Stimulated activated CD4-positive, alpha-beta T cell treated with anti-CD3 and anti-CD28 coated beads, Interleukin-1b, Interleukin-23, amount 100 ng/mL, for 24 hours (primary cell): ENCODE measurements at places on chromosomes 2 and 18.
A peak's percentile ranks its signal among the peaks of the same experiment; 100 is the strongest.

GRCh38 chr2:53896864-53897263, 37.1 kb upstream of the GPR75 start:
- no peak for DNase-seq

GRCh38 chr2:44938287-44939105, 3.0 kb upstream of the SIX3 start:
- DNase-seq = no peak

GRCh38 chr2:239586651-239587310, 186.0 kb upstream of the HDAC4 start:
- DNase-seq = no peak

DNA sequence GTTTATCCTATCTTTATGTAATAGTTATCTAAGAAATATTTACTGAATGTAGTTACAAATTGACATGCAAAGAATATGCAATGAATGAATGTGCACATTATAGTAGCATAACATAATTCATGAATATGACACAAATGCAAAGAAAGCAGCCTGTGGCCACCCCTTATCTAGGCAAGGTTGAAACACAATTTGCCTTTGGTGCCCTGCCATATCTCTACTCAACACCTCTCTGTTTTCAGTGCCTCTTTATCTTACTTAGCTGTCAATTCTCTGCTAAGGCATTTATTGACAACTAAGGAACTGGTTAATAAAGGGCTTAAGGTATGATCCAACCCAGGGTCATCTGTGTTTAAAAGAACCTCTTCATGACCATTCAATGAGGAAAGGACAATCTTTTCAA, 18.9 kb downstream of the REV1 start:
- DNase-seq = no peak

DNA sequence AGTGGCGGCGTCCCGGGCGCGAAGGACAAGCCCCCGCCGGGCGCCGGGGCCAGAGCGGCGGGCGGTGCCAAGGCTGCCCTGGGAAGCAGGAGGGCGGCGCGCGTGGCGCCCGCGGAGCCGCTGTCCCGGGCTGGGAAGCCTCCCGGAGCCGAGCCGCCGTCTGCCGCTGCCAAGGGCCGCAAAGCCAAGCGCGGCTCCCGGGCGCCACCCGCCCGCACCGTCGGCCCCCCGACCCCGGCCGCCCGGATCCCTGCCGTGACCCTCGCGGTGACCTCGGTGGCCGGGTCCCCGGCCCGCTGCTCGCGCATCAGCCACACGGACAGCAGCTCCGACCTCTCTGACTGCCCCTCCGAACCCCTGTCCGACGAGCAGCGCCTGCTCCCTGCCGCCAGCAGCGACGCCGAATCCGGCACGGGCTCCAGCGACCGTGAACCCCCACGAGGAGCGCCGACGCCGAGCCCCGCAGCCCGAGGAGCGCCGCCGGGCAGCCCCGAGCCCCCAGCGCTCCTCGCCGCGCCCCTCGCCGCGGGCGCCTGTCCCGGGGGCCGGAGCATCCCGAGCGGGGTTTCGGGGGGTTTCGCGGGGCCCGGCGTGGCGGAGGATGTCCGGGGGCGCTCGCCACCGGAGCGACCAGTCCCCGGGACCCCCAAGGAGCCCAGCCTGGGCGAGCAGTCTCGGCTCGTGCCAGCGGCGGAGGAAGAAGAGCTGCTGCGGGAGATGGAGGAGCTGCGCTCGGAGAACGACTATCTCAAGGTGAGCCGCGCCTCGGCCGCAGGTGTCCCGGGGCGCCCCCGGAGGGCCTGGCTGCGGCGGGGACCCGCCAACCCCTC, 820 bp downstream of the MTCL1 start:
- DNase-seq = no peak

DNA sequence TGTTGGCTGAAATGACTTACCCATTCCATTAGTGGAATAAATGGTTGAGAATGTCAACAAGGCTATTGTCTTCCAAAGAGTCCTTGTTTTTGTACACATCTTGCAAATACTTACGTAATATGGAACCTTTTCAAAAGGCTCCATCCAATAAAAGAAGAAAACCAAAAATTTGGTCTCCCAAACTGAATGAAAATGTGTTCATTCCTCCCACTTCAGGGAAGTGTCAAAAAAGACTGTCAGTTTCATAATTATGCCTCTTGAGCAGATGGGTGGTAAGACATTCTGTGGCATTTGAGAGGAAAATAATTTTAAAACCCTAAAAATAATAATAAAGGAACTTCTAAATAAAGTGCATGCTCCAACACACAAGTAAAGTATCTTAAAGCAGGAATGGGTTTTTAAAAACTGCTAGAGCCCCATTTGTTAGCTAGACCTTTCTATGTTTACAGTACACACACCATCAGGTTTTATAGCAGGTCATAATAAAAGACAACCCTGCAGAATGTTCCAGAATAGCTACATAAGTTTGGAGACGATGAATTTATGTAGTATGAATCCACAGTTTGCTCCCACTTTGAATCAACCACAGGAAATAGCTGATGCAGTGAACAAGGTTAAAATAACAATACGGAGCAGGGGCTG, 843.7 kb downstream of the LRRTM4 start:
- no peak for DNase-seq

GRCh38 chr18:36031903-36032302, 35.5 kb downstream of the RPRD1A start:
- no peak for DNase-seq

- no peak for DNase-seq
These were observed 1027.1 kb downstream of the TMEM182 start for GRCh38 chr2:103788951-103789350.

GRCh38 chr2:206989311-206989710, 50.0 kb downstream of the CPO start:
- no peak for DNase-seq

DNA sequence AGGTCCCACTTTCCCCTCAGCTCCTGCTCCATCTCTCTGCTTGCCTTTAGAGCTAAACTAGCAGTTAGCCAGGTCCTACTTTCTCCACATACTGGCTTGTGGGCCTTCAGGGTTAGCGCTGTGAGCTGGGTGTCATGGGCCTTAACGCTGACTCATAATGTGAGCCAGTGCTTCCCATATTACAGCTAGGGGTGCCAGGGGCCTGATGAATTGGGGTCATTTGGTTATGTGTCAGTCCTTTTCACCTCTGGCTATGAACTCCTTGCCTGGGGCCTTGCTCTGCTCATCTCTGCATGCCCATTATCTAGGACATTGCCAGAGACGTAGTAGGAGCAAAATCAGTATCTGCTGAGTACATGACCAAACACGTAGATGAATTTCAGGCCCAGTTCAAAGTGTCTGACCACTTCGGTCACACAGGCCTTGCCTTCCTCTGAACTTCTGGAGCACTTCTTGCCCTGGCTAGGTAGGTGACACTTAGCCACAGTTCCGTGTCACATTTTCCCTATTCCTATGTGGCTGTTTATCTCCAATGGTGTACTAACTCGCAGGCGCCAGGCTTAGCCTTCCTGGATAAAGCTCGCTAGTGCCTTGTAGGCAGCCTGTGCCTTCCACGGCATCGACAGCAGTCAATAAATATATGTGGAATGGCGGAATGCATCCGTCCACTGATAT, 103.2 kb upstream of the SIX3 start:
- no peak for DNase-seq

GRCh38 chr2:138490673-138491494, 10.7 kb upstream of the SPOPL start:
- DNase-seq = no peak

- no peak for DNase-seq
These were observed 89.8 kb downstream of the LDLRAD4 start for GRCh38 chr18:13308369-13308768.

DNA sequence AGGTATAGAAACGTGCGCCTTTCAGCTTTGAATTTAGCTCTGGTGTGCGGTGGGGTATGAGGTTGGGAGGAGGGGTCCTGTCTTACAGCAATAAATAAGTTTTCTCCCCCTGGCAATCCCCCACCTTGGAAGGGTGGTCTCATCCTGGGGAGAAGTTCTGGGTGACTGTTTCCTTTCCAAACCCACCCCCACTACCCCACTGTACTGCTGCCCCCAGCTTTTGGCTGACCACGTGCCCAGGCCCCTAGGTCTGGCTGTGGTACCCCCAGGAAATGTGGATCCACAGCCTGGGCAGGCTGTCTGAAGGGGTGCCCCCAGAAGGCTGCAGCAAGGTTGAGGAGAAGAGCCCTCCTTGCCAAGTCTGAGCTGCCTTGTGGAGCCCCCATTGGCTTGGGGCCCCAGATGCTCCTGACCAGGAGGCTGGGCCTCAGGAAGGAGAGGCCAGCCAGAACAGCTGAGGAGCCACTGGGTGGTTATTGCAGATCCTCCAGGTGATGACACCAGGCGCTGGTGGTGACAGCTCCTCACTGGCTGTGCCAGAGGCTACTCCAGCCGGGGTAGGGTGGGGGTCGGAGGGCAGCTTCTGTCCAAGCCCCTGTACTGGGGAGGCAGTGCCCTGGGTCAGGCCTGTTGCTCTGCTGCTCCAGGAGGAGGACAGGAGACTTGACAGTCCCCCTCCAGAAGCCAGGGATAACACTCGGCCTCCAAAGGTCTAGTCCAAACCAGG, 24.2 kb downstream of the CCT7 start:
- no peak for DNase-seq

- no peak for DNase-seq
These were observed 144.3 kb upstream of the DAPL1 start for GRCh38 chr2:158650646-158651357.

DNA sequence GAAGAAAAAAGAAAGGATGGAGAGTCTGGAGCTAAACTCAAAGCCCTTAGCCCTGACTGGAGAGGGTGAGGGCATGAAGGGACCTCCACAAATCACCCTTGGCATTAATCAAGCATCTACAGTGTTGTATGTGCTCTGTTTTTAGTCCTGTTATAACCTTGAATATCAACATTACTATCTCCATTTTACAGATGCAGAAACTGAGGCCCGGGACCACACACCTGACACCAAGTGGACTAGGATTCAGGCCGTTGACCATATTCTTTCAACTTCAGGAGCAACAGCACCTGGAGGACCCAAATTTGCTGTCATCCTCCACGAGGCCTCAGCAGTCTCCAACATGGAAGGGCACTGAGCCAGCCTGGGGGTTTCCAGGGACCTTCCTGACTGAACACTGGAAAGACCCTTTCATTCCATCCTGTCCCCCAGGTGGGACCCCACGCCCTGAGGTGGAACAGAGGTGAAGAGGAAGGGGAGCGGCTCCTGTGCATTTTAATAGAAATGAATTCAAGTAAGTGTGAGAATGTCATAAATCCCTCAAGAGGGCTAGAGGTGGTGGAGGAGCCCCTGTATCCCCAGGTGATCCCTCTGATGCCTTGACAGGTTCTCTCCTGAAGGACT, 41.0 kb downstream of the SERTAD2 start:
- no peak for DNase-seq

DNA sequence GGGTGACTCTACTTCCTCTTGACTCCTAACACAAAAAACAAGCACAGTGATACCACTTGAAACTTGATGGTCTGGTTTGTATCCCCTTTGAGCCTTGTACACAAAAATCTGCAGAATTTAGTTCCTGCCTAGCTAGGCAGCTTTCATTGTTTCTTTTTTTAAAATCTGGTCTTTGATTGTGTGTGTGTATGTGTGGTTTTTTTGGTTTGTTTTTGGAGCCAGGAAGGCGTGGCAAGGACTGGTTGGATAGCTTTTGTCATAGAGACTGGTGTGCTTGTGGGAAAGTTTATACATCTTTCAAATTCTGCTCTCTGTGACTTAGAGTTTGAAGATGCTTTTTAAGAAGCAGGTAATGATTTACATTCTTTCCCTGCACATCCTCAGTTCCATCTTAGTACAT, 127.4 kb downstream of the TANC1 start:
- DNase-seq = no peak

DNA sequence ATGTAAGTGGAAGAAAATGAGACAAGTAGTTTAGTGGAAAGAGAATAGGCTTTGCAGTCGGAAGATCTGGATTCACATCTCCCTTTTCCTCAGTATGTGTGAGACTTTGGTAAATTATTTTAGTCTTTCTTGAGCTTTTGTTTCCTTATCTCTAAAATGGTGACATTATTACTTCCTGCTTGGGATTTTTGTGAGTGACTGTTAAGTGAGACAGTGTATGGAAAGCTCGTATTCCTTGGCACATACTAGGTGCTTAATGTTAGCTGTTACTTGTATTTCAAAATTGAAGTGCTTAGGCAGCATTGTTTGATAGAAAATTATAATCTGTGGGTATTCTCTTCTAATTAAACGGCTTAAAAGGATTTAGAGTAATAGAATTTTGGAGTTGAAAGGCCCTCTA, 2.0 kb downstream of the ZNF638 start:
- DNase-seq = no peak

- no peak for DNase-seq
These were observed 22.4 kb downstream of the ARL6IP6 start for GRCh38 chr2:152740743-152741328.

GRCh38 chr2:9764153-9764778, 79.0 kb upstream of the TAF1B start:
- DNase-seq = no peak

DNA sequence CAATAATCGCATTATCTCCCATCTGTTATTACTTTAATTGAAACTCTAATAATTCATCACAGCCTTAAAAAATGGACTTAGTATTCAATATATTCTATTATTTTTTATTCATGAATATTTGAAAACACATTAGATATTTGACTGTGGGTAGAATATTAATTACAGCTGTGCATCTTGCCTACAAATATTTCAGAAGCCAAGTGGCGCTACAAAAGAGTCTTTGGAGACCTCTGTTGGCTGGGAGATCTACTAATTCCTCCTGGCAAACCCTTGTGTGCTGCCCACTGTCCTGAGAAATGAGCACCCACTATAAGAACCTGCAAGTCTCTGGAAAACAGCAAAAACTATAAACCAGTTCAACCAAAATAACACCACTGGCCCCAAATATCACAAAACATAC, 54.5 kb downstream of the PRELID3A start:
- DNase-seq = no peak

DNA sequence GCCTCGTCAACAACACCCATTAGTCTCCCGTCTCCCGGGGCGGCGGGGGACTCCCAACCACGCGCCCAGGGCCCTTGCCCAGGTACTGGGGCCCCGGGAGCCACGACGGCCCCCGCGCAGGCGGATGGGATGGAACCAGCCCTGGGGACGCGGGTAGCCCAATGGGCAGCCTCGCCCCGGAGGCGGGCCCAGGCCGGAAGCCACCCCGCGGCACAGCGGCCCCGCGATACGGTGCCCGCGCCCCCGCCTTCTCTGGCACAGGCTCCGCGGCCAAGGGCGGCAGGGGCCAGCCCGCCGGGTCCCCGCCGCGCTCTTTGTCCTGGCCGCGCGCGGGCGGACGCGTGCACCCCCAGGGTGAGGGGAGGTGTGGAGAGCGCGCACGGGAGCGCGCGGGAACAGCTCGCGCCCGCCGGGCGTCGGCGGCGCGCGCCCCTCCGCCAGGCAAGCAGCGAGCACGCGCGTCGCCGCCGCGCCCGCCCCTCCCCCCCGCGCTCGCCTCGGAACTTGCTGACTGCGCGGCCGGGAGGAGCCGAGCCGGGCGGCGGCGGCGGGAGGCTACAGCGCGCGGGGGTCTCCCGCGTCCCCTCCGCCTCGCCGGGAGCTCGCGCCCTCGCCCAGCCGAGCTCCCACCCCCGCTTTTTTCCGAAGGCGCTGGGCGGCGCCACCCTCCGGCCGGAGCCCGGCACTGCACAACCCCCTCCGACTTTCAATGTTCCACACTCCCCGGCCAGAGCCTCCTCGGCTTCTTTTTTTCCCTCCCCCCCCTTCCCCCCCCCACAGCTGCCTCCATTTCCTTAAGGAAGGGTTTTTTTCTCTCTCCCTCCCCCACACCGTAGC, at the start of gene UBE2E3:
TSS of gene UBE2E3 (plus strand) at position 500 of the 837 bp plus-strand sequence. CDS start 1,438 bp downstream, outside the sequence.
- peak; percentile 65 for DNase-seq

- no peak for DNase-seq
These were observed 29.7 kb downstream of the NOL10 start for GRCh38 chr2:10659898-10660568.
